Activated CD4-positive, alpha-beta T cell treated with anti-CD3 and anti-CD28 coated beads, Interleukin-2, amount 10 ng/mL, durations not matched to agents 24 days and 14 days (primary cell): ENCODE measurements at places on chromosomes 12 and 14. TPM values are rescaled to one million over a fixed set of nuclear protein-coding genes. Genes with fewer than 3 reads are reported as not detected.

- peaks cover 3% of the 10 kb centered on the region for H3K27me3 ChIP-seq
- no peaks in the 10 kb centered on the region for H3K4me1 ChIP-seq
- H3K27ac ChIP-seq, result no peak overlapping the region
- no peaks in the 10 kb centered on the region for H3K36me3 ChIP-seq
- H3K4me3 ChIP-seq, result no peak overlapping the region
Measured at GRCh38 chr14:95294320-95294719, 25.4 kb downstream of the CLMN start.

The TMEM233 gene
- not detected in 2 replicates for total RNA-seq

The MAP1LC3B2 gene
- total RNA-seq, result 0.68 TPM in 1 of 2 replicates, not detected in the other

The SRP54 gene
- 73.6 and 73.8 TPM in 2 replicates for total RNA-seq

DNA sequence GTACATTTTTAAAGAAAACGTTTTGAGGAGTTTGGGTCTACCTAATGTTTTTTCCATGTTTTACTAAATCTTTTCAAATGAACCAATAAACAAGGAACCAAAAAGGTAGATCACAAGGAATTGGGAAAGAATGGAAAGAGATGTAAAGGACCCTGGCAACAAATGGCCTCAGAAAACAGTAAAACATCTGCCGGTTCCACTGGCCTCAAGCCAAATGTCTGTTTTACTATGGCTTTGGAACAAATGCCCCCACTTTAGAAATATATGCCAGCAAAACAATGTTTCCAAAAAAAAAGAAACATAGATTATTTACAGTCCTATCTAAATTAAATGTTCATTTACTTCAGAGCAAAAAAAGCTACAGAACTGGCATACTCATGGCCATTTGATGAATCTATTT lies 3.0 kb downstream of the TRMT5 start:
- no peak for DNase-seq
- H3K36me3 ChIP-seq, result peaks cover 34% of the 10 kb centered on the region
- peaks cover 20% of the 10 kb centered on the region for H3K4me1 ChIP-seq

DNA sequence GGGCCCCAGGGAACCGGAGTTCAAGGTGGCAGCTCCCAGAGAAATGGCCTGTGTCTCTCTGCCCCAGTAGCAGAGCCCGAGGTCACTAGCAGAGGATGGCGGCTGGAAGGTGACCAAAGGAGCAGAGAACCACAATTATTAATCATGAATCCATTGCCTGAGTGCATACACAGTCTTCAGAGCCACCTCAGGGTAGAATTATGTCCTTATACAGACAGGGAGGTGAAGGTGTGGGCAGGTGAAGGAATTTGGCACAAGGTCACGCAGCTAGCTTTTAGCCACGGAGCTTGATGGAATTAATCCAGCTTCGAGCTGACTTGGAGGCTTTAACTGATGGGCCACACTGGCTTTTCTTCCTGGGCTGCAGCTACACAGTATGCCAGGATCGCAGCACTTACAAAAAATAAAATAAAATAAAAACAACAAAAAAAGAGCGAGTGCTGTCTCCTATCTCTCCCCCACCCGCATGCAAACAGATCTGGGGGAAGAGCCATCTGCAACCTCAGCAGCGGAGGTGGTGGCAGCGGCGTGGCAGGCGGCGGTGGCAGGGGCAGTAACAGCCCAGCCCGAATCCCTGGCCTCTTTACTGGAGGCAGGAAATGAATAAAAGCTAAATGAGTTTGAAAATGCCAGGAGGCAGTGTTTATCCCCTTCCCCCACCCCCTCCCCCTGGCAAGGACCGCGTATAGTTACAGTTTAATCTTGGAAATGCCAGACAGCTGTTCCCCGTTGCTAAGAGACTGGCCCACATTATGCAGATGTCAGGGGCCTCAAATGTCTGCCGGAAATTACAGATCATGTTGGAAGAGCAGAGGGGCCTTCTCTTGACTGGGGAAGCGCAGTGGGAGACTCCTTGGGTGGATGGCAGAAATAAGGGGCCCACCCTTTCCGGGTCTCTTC lies 93.5 kb downstream of the LRRC74A start:
- H3K36me3 ChIP-seq, result no peaks in the 10 kb centered on the region
- H3K27me3 ChIP-seq, result no peaks in the 10 kb centered on the region

The SLCO1B1 gene
- total RNA-seq, result not detected in 2 replicates

DNA sequence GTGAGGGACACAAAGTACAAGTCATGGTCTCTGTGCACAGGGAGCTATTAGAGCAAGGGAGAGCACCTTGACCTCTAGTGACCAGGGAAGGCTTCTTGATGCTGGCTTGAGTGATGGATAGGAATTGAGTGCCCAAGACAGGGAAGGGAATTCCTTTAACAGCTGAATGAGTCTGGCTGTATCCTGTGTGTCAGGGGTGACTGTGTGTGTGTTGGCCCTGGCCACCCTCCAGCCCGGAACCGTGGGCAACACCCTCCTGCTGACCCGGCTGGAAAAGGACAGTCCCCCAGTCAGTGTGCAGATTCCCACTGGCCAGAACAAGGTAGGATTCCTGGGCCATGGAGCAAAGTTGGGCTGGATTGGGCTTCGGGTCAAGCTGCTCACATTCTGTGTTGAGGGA lies 5.5 kb upstream of the PFDN5 start:
- H3K4me3 ChIP-seq, result no peak overlapping the region
- H3K4me1 ChIP-seq, result peaks cover 9% of the 10 kb centered on the region
- H3K27ac ChIP-seq, result peak overlapping the region; percentile 76
- no peaks in the 10 kb centered on the region for H3K27me3 ChIP-seq

The IL31 gene
- total RNA-seq, result 2.5 TPM in 2 replicates

- H3K4me1 ChIP-seq, result peaks cover 25% of the 10 kb centered on the region
- H3K36me3 ChIP-seq, result peaks cover 2% of the 10 kb centered on the region
Measured at GRCh38 chr12:47725893-47726292, 603 bp upstream of the ENDOU start.

DNA sequence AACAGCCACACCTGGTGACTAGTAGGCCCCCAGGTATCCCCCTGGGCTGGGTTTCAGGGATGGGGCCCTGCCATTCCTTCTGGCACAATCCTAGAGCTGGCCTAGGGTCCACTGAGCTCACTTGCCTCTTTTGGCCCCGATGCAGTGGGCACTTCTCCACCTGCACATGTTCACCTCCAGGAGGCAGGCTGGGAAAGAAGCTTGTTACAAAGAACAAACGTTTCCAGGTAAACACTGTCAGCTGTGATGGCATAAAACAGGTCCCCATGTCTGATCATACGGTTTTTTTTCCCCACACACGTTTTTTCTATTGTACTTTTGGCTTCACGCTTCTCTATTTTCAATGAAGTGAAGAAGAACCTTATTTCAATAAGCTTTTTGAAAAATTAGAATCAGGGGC lies 15.8 kb upstream of the HVCN1 start:
- DNase-seq, result peak; percentile 75
- no peak overlapping the region for H3K4me3 ChIP-seq
- peaks cover 3% of the 10 kb centered on the region for H3K36me3 ChIP-seq
- no peak overlapping the region for H3K27ac ChIP-seq
- H3K4me1 ChIP-seq, result no peaks in the 10 kb centered on the region

The MYF5 gene
- not detected in 2 replicates for total RNA-seq

- H3K4me3 ChIP-seq, result no peak overlapping the region
- no peak for DNase-seq
- H3K27ac ChIP-seq, result no peak overlapping the region
- H3K36me3 ChIP-seq, result no peaks in the 10 kb centered on the region
Measured at GRCh38 chr12:54134850-54135249, 53.9 kb downstream of the SMUG1 start.

The FSCB gene
- not detected in 2 replicates for total RNA-seq

The ACVRL1 gene
- total RNA-seq, result not detected in 2 replicates

GRCh38 chr12:117236456-117237001 lies 46.3 kb upstream of the FBXO21 start:
- H3K4me3 ChIP-seq, result no peak overlapping the region
- H3K27ac ChIP-seq, result no peak overlapping the region
- H3K4me1 ChIP-seq, result no peaks in the 10 kb centered on the region
- no peaks in the 10 kb centered on the region for H3K36me3 ChIP-seq

DNA sequence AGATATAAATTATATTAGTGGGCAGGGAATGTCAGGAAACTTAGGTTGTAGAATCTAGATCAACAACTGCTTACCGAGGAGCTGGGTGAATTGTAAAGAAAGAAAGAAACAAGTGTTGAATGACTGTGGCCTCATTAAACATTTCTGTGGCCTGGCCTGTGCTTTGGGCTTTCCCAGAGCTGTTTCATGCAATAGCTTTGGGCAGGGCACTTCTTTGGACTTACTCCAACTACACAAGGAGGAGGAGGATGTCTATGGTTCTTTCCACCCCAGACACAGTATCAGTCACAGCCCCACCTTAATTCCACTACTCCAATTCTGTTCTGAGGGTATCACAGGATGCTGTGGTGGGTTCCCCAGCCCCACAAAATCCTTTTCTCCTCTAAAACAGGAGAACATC lies 38.0 kb downstream of the DPF3 start:
- no peak overlapping the region for H3K27ac ChIP-seq
- H3K4me3 ChIP-seq, result no peak overlapping the region
- peaks cover 4% of the 10 kb centered on the region for H3K36me3 ChIP-seq
- H3K27me3 ChIP-seq, result peaks cover 2% of the 10 kb centered on the region
- DNase-seq, result no peak

DNA sequence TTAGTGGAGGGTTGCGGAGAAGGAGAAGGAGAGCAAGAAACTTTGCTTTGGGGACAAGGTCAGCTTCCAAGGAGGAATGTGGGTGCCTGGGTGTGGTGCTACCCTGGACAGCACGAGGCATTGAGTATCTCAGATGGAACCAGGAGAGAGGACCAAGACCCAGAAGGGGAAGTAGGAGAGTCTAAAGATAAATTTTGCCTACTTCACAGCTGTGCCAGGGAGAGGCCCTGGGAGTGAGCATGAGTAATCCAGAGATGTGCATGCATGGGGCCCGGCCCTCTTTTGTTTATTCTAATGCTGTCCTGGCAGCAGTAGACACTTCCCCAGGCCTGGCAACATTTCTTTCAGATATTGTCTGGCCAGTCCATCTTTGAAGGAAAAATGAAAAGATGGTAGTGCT lies 49.5 kb upstream of the GNPNAT1 start:
- no peaks in the 10 kb centered on the region for H3K36me3 ChIP-seq
- no peak overlapping the region for H3K27ac ChIP-seq
- no peaks in the 10 kb centered on the region for H3K27me3 ChIP-seq
- H3K4me1 ChIP-seq, result no peaks in the 10 kb centered on the region
- DNase-seq, result no peak

DNA sequence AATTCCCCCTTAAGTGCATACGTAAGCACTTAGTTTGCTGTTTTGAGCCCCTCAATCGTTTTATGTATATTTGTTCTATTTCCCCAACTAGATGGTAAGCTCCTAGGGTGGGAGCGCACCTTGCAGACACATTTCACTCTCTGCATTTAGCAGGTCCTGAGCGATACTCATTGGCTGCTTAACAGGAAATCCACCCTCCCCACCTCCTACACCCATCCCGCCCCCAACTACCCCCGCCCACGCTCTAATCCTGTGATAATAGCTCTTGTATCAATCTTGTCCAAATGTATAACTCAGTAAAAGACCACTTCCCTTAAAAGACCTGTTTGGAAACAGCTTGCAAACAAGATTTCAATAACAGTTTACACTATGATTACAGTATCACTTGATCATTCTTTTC lies 8.1 kb downstream of the LPAR5 start:
- H3K4me3 ChIP-seq, result peak overlapping the region; percentile 80
- H3K27me3 ChIP-seq, result no peaks in the 10 kb centered on the region
- H3K4me1 ChIP-seq, result peaks cover 35% of the 10 kb centered on the region
- peak; percentile 79 for DNase-seq

DNA sequence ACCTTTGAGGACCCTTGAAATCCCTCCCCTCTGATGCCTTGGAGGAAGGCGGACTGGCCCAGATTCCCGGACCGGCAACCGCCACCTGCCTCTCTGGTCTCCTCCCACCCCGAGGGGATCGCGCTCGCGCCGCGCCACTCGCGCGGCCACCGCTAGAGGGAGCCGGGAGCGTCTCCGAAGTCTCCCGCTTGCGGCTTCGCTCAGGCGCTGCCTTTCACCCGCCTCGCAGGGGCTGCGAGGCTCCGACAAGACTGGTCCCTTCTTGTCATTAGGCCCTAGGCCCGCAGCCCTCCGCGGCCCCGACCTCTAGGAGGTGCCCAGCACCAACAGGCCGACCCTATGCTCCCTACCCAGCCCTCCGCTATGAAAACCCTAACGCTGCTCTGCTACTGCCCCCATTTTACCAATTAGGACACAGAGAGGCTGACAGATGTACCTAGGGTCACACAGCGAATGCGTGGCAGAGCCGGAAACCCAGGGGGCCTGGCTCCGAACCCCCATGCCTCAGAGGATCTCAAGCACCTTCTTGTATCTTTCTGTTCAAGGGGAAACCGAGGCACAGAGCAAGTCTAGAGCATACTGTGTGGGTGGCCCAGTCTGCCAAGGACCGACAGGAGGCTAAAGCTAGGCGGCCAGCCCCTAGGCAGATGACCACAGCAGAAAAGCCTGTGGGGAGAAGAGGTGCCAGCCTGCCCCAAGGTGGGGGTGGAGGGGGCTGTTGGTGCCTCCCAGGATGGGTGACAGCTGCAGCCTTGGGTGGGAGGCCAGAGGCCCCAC lies 21.4 kb upstream of the VSX2 start:
- H3K4me3 ChIP-seq, result peak overlapping the region; percentile 41
- DNase-seq, result peak; percentile 93
- H3K27me3 ChIP-seq, result peaks cover 16% of the 10 kb centered on the region
- H3K4me1 ChIP-seq, result no peaks in the 10 kb centered on the region
- H3K36me3 ChIP-seq, result no peaks in the 10 kb centered on the region

DNA sequence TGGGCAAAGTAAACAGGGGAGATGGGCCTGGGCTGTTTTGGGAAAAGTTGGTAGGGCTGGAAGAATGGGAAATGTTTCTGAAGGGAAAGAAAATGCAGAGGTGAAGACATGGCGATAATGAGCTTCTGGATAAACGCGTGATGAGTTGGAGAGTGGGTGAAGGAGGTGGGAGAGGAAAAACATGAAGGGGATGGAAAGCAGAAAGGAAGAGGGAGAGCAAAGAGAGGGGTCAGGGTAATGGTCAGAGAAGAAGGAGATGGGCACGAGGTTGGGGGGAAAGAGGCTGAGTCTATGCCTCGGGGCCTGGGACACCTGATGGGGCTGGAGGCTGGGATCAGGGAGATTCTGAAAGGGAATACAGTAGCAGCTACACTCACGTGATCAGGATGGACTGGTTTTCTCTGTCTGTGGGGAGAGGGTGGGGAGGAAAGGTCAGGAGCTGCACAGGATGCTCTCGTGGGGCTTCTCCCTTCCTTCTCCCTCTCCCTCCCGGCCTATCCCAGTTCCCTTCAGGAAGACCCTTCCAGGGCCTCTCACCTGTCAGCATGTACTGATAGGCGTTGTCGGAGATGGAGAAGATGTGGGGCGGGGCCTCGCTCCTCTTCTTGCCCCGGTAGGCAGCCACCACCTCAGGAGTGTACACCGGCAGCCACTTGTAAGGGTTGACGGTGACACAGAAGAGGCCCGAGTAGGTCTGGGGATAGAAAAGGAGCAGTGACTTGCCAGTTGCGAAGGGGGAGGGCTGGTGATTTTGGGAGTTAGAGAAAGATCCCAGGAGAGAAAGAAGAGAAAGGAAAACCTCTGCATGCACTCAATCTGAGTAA lies 3.1 kb downstream of the MYH7 start:
- H3K36me3 ChIP-seq, result no peaks in the 10 kb centered on the region
- H3K4me3 ChIP-seq, result no peak overlapping the region
- H3K27ac ChIP-seq, result no peak overlapping the region
- DNase-seq, result no peak
